Hematopoietic multipotent progenitor cell treated with erythropoietin and hydrocortisone succinate and interleukin-3 and kit ligand, for 8 days (in vitro differentiated cells): ENCODE measurements at places on chromosomes 13 and 19.
A peak's percentile ranks its signal among the peaks of the same experiment; 100 is the strongest.

GRCh38 chr13:80362481-80362880 lies 21.6 kb upstream of the SPRY2 start:
- DNase-seq = no peak

- no peak for DNase-seq
Observed at GRCh38 chr19:33610588-33610987, 11.2 kb upstream of the CHST8 start.

DNA sequence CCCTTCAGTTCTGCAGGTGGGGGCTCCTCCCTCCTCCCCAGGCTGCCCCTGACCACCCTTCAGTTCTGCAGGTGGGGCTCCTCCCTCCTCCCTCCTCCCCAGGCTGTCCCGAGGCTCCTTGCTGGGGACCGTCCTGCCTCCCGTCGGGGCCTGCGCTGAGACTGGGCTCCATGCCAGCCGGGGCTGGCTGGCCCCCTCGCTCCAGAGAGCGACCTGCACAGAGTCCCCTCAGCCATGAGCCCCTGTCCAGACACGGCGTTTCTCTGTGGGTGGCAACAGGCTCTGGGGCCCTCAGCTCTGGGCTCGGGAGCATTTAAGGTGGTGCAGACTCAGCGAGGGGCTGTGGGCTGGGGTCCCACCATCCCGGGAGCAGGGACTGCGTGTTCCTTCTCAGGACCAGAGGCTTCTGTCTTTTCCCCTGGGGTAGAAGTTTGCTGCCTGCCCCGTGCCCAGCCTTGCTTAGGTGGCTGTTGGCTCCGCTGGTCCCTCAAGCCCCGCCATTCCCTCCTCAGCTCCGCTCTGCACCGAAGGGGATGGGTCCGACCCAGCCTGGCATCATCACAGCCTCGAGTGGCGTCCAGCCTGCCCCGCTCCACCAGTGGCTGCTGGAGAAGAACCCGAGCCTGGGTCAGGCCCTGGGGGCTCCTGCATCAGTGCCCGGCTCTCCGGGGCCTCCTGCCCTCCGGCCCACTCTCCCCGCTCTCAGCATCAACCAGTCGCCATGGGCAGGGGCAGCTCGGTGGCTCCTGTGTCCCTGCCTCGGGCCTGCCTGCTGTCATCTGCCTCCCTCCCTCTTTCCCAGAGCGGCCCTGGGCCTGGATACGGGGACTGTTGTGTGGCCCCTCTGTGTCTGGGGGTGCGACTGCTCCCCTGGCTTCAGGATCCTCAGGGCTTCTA lies 27.6 kb downstream of the CSNK1G2 start:
- no peak for DNase-seq

DNA sequence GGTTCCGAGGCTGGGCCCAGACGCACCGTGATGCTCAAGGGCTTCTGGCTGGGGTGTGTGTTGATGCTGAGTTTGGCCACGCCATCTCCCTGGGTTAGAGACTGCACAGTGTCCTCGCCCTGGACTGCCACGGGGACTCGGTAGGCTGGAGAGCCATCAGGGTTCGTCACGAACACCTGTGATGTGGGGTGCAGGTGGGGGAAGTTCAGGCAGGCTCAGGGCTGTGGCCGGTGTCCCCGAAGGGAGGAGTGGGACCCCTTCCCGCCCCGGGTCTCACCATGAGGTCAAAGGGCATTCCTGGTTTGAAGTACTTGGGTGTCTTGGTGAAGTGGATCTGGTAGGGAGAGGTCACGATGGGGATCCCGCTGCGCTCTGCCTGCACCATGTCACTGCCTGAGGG lies 8.2 kb downstream of the C3 start:
- DNase-seq = no peak

GRCh38 chr19:17255150-17255621 lies 9.4 kb downstream of the USHBP1 start:
- no peak for DNase-seq

DNA sequence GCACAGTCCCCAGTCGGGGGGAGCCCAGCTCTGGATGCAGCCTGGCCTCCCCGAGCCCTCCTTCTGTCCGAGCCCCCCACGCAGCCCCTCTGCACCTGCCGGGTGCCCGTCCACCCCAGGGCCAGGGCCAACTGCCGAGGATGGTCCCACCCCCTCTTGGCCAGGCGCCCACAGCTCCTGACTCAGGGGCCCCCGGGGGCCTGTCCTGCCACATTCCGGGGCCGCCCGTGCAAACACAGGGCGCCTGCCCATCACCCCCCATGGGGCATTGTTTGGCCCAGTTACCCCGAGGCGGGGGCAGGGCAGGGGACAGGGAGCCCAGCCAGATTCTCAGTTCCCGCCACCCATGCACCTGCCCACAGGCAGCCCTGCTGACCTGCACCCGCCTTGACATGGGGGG lies 5.3 kb upstream of the TCF3 start:
- no peak for DNase-seq

DNA sequence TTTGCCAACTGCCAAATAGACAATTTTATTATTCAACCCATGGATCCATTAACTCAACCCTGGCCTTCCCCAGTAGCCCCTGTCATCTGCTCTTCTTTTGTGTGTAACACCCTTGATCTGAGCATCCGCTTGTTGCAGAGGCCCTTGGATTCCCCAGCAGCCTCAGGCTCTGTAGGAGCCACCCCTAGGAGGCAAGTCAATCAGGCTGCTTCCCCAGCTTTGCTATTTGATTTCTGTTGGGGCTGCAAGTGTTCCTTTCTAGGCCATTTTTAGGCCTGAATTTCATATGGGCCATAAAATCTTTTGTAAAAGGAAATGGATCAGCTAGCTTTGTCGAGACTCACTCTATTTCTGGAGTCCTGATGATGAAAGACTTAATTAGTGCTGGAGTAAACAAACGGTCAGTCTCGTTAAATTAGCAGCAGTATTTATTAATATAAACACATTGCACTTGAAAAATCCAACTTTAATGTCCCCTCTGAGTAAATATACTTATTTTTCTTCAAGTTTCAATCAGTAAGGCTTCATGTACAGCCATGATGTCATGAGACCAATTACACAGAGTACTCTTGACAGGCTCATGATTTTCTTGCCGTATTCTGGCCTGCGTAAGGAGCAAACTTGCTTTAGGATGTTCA lies 105.3 kb downstream of the RGCC start:
- no peak for DNase-seq

GRCh38 chr19:49469828-49470614 lies 4.0 kb upstream of the FLT3LG start:
- DNase-seq = peak; percentile 54

DNA sequence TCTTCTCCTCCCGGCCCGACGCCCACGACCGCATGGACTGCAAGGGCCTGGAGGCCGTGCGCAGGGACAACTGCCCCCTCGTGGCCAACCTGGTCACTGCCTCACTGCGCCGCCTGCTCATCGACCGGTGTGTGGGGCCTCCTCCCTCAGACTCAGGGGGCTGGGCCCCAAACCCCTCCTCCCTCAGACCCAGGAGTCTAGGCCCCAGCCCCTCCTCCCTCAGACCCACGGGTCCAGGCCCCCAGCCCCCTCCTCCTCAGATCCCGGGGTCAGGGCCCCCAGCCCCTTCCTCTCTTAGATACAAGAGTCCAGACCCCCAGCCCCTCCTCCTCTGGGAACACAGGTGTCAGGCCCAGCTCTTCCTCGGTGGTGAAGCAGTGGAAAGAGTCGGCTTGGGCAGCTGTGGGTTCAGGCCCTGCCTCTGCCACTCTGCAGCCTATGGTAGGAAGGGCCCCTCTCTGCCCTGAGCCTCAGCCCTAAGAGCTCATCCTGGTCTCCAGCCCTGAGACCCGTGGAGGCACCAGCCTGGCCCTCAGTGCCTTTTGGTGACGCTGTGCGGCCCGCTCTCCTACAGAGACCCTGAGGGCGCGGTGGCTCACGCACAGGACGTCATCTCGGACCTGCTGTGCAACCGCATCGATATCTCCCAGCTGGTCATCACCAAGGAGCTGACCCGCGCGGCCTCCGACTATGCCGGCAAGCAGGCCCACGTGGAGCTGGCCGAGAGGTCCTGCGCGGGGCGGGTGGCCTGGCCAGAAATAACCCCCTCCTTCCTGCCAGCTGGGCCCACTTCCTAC lies 3.7 kb upstream of the SPIB start:
- DNase-seq = peak; percentile 79

DNA sequence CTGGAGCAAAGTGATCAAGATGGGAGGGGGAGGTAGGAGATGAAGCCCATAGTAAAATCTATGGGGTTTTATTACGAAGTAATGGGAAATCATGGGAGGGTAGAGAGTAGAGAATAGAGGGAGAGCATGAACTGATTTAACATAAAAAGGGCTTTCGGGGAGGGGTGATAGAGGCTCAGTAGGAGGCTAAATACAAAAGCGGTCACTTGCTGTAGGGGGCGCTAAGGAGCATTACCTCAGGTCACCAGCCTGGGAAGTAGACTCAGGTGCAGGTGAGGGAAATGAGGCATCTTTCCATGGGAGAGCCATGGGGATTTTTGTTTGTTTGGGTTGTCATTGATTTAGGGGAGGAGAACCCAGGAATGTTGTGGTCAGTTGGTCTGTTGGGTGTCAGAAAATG lies 14.1 kb downstream of the KRTDAP start:
- DNase-seq = no peak

GRCh38 chr19:5926641-5927440 lies 12.8 kb downstream of the CAPS start:
- no peak for DNase-seq

DNA sequence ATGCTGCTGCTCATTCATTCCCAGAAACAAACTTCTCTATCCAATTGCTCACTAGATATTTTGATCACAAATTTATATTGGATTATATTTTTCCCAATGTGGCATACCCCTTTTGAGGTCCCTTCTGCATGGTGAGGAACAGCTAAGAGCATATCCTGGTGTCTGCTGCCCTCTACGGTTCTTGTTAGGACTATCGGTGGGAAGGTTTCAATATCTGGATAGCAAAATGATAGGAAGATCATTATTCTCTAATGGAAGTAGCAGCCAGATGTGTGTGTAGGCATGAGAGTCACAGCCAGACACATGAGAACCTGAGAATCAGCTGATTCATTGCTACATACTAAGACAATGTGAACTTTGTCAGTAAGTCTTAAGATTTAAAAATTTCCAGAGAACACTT lies 1422.4 kb upstream of the MIR17HG start:
- DNase-seq = peak; percentile 5

DNA sequence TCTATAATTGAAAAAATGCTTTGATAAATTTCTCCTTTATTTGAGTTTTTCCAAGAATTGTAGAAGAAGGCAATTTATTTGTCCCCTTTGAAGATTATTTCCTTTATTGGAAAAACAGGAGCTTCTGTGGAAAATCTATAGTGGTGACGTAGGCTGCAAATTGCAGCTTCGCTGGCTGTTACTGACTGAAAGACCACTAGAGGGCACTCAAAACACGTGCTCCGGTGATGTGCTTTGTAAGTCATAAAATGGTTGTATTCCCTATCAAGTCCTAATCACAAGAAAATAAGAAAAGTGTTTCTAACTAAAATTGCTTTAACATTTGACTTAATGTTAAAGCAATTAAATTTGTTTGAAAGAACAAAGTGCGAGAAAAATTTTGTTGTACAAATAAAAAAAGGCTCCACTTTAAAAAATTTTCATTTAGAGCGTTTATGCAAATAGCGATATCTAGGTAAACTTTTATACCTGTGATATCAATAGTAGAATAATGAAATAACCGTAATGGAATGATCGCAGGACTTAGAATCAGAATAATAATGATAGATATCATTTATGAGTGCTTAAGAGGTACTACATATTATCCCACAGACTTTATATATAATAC lies 638.2 kb upstream of the SPRY2 start:
- DNase-seq = peak; percentile 69

DNA sequence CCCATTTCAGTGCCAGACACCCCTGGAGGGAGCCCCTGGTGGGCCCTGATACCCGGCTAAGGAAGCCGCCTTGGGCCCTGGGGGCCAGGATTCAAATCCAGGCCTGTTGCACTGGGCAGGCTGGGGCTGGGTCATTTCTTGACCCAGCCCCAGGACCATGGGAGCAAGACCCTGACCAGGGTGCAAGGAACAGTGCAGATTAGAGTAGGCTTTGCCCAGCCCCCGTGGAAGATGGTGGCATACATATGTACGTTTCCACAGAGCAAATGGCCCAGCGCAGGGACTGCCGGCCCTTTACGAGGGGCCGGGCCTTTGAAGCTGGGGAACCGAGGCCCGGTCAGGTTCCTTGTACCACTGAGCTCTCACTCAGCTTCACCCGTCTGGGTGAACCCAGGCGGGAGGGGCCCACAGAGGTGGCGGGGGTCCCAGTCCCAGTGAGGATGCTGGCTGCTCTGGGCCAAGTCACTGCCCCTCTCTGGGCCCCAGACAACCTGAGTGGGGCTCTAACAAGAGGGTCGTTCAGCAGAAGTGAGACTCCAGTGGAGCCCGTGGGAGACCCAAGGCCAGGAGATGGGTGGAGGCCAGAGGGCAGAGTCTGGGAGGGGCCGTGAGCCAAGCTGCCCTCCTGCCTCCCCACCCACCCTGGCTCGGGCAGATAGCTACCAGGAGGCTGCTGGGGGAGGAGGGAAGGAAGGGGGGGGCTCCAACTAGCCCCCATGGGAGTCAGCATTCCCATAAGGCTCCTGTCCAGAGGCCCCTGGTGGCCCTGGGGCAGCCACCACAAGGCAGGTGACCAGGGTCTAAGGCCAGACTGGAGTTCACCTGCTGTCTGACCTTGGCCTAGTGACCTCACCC lies 2.7 kb downstream of the MKNK2 start:
- peak; percentile 80 for DNase-seq

DNA sequence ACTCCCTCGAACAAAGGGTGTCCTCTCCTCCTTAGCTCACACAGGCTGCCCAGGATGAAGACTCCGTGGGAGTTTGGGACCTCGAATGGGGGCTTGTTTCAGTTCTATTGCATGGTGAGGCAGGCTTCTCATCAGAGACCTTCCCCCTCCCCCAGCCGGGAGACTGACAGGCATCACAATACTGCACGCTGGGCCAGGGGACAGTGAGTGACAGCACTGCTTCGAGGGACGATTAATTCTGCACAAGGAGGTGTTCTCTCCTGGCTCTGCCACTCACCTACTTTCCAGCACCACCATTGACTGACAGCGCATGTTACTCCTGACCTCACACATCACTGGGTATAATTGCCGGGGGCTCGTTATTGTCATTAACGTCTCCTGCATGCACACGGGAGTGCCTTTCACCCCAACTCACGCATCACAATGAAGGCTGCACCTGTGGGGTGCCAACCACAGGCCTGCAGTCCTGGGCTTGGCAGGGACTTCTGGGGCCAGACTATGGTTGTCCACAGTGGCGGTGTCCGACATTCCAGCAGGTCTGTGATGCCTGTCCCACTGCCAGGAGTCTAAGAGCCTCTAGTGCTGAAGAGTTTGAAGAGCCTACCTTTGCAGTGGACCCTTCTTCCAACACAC lies 412.2 kb upstream of the TSHZ3 start:
- no peak for DNase-seq
